ENCODE measurements at places on chromosomes 6 and 20.

DNA sequence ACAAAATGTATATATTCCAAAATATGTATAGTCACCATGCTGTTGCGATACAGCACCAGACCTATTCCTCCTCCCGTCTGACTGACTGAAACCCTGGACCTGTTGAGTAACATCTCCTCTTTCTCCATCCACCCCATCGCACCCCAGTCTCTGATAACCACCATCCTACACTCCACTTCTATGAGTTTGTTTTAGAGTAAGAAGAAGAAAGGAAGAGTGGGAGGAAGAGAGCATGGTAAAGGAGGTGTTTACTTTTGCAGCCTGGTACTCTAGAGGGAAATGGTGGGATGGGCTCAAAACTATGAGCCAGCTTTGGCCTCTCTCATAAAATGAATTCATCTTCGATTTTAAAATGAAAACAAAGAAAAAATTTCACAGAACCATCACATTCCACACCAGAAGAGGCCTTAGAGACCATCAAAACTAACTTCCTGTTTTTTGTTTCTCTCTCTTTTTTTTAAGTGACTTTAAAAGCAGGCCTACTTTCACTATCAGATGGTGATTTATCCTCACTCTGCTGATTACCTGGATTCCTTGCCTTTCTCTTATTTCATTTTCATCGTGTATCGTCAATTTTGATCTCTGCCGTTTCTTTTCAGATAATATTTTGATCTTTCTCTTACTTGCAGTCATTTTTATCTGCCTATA, 16.8 kb upstream of the FUCA2 start:
- peaks cover 6% of the 10 kb centered on the region for H3K4me1 ChIP-seq
- peak overlapping the region; percentile 18 for H3K27ac ChIP-seq
- no peak for DNase-seq
- no peak overlapping the region for H3K4me3 ChIP-seq
- no peaks in the 10 kb centered on the region for H3K36me3 ChIP-seq

DNA sequence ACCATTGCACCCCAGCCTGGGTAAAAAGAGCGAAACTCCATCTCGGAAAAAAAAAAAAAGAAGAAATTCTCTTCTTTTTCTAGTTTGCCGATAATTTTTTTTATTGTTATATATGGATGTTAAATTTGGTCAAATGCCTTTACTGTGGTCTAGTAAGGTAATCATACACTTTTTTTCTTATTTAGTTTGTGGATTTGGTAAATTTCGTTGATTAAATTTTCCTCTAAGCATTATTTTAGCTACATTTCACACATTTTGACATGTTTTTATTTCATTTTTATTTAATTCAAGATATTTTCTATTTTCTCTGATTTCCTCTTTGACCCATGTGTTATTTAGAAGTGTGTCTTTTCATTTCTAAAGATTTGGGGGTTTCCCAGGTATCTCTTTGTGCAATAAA, 18.0 kb upstream of the ELOVL2 start:
- H3K4me3 ChIP-seq = no peak overlapping the region
- no peak overlapping the region for H3K27ac ChIP-seq
- no peak for DNase-seq
- H3K4me1 ChIP-seq = no peaks in the 10 kb centered on the region
- no peaks in the 10 kb centered on the region for H3K36me3 ChIP-seq
- peaks cover 17% of the 10 kb centered on the region for H3K27me3 ChIP-seq

GRCh38 chr6:65116326-65116725, 590.7 kb downstream of the EYS start:
- DNase-seq = no peak
- no peak overlapping the region for H3K27ac ChIP-seq
- H3K4me1 ChIP-seq = no peaks in the 10 kb centered on the region
- no peak overlapping the region for H3K4me3 ChIP-seq
- H3K27me3 ChIP-seq = no peaks in the 10 kb centered on the region

GRCh38 chr6:37565267-37566110, 65.8 kb upstream of the CCDC167 start:
- peaks cover 34% of the 10 kb centered on the region for H3K27me3 ChIP-seq
- no peak overlapping the region for H3K27ac ChIP-seq
- no peak for DNase-seq
- H3K4me1 ChIP-seq = peaks cover 8% of the 10 kb centered on the region
- peak overlapping the region; percentile 8 for H3K4me3 ChIP-seq

DNA sequence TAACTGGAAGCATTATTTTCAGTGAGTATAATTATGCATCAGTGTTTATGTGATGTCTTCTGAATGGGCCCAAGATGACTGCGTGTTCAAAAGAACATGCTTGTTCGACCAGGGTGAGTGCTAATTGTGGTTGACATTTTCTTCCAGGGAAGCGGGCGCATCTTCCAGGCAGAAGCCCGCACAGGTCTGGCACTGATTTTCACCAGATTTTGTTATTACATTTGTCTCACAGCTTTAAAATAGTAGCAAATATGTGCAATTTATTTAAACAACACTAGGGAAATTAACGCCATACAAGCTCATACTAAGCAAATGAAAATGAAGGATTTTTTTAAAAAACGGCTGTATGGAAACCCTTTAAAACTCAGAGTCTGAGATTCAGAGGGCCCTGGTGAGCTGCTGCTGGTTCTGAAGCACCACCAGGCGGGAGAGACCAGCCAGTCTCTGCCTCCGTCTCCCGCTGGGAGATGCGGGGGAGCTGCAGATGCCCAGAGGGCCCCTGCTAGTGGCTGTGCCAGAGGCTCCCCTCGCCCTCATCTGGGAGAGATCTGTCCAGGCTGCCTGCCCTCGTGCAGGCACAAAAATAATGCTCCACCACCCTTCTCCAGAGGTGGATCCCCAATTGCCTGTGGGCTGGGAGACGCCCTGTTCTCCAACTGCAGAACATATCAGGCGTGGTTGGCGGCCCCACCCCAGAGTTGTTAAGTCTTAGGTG, 297.0 kb downstream of the TAF4 start:
- no peaks in the 10 kb centered on the region for H3K36me3 ChIP-seq
- no peaks in the 10 kb centered on the region for H3K4me1 ChIP-seq
- no peaks in the 10 kb centered on the region for H3K27me3 ChIP-seq
- no peak for DNase-seq
- H3K27ac ChIP-seq = no peak overlapping the region
- H3K4me3 ChIP-seq = no peak overlapping the region

DNA sequence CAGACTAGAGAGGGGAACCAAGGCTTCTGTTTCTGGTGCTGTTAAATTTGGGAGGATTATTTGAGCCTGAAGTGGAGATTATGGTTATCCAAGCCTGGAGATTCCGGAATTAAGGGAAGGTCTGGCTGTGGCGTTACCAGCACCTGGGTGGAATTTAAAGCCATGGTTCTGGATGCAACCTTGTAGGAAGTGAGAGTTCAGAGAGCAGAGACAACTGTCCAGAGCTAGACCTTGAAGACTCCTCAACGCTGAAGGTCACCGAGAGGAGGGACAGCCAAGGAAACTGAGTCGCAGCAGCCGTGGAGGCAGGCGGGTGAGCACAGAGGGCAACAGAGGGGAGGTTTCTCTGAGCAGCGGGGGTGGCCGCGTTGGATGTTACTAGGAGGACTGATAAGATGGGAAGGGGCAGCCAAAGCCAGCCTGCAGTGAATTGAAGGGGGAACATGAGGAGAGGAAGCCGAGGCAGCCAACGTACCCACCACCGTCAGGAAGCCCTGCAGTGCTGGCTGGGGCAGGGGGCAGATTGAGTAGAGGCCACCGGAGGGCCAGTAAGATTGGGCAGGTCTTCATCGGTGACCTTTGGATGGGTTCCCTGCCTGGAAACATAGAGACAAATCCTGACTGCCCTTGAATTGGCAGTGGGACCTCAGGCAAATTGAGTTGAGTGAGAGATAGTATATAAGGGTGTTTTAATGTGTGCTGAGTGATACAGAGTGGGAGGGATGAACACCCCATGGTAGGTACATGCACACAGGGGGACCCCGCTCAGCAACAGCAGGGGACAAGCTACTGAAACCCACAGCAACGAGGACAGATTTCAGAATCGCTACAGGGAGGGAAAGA, 90.3 kb downstream of the SNX5 start:
- no peak overlapping the region for H3K27ac ChIP-seq
- no peak for DNase-seq
- peaks cover 15% of the 10 kb centered on the region for H3K27me3 ChIP-seq

DNA sequence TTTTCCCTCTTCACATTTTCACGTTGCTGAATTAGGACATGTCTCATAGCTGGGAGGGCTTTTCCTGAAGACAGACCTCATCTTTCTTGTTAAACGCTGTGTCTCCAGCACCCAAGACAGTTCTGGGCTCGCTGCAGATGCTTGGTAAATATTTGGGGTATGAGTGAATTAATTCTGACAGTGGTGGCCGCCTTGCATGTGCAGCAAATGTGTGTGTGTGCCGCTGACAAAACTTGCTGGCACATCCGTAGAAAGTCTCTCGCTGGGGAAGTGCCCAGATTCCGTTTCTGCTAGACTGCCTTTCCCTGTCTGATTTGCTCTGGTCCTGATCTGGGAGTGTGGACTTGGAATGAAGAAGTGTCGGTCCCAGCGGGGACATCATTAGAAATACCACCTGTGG, 48.2 kb upstream of the ZNFX1 start:
- no peak overlapping the region for H3K4me3 ChIP-seq
- H3K4me1 ChIP-seq = peaks cover 22% of the 10 kb centered on the region
- DNase-seq = no peak
- peaks cover 16% of the 10 kb centered on the region for H3K27me3 ChIP-seq
- no peak overlapping the region for H3K27ac ChIP-seq

DNA sequence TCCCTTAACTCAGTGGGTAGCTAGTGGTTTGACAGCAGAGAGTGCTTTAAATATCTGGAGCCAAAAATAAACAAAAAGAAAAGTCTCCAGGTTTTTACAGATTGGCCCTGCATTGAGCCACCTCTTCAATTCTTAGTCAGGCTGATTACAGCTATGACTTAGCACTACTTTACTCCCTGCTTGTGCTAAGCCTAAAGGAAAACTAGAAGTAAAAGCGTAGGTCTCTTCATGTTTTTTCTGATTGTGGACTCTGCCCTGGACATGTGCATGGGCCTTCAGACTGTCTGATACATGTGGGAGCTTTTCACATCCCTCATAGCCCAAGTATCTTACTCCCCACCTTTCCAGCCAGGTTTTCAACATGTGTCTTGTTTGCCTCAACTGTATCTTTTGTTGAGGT, 33.3 kb downstream of the KPNA5 start:
- DNase-seq = no peak
- no peak overlapping the region for H3K27ac ChIP-seq
- H3K4me3 ChIP-seq = no peak overlapping the region
- peaks cover 15% of the 10 kb centered on the region for H3K4me1 ChIP-seq

DNA sequence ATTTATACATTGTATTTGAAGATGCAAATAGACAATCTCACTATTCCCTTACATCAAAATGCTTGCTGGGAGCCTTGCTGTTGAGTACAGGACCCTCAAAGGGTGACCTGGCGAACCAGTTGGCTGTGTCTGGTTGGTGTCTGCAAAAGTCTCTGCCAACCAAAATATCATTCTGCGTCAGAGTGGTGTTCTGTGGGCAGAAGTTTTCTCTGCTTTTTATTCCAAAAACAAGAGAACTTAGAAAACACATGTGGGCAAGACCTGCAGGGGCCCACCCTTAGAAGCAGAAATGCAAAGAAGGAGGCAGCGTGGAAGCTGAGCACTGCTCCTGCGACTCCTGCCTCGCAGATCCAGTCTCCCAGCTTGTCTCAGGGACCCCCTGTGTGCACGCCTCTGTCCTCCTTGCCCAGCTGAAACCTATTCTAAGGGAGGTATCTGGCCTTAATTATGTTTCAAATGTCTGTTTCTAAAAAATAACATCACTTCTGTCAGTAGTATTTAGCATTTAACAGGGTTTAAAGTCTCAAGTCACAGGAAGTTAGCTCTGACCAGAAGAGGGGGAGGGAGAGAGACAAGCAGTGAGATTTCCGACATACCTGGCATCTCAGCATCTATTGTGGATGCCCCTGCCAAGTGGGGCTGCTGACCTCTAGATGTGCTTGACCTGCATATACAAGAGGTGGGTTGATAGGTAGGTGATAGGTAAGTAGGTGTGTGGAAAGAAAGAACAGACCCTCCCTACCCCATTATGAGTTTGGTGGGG, 101.3 kb downstream of the SASH1 start:
- no peak overlapping the region for H3K27ac ChIP-seq
- no peaks in the 10 kb centered on the region for H3K36me3 ChIP-seq
- H3K4me1 ChIP-seq = no peaks in the 10 kb centered on the region
- peaks cover 36% of the 10 kb centered on the region for H3K27me3 ChIP-seq

DNA sequence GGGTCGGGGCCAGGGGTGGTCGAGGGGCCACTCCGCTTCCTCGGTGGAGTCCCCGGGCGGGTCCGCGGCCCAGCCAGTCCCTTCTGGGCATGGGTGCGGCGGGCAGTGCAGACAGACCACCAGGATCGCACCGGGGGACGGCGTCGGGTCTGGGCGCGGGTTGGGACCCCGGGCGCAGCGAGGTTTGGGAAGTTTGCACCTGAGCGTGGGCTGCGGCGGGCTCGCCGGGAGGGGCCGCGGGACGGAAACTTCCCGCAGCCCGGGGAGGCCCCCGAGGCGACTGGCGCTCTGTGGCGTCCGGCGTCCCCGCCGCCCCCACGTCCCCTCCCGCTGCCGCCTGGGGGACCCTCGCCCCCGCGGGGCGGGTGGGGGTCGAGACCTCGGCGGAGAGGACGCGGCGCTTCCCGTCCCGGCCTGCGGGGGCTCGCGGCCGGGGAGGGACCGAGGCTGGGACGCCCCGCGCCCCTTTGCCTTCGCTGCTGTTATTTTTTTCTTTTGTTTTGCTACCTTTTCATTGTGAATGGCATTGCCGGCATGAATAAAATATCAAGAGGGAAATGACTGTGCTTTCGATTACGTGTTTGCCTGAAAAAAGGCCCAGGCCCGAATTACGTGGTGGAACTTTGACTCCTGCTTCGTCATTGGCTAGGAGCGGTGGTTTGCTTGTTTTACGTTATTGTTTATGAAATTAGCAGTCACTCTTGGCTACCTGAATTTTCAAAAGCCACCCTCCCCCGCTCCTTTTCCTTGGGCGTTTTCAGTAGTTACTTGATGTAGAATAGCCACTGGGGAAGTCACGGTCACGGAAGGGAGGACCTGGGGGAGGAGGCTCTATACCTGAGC, 703 bp downstream of the SNX9 start:
- H3K27me3 ChIP-seq = peaks cover 37% of the 10 kb centered on the region
- peak; percentile 65 for DNase-seq
- H3K27ac ChIP-seq = peak overlapping the region; percentile 80
- no peaks in the 10 kb centered on the region for H3K36me3 ChIP-seq
- peak overlapping the region; percentile 96 for H3K4me3 ChIP-seq
- H3K4me1 ChIP-seq = peaks cover 9% of the 10 kb centered on the region

DNA sequence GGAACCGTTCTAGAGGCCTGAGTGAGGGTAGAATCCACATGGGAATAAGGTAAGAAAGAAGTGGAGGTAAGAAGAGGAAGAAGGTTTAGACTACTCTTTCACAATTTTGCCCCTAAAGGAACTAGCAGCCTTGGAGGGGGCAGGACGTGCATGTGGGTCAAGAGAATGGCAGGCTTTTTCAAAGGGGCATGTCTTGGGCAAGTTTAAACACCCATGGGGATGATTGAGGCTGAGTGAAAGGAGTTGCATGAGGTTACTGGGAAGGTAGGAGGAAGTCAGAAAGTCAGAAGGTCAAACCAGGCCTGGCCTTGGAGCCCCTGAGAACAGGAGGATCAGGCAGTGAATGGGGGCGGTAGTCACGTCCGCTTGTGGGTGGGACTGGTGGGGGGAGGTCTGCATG, 10.2 kb downstream of the ADA start:
- no peak for DNase-seq
- H3K4me3 ChIP-seq = peak overlapping the region; percentile 72
- peaks cover 62% of the 10 kb centered on the region for H3K4me1 ChIP-seq
- H3K27me3 ChIP-seq = no peaks in the 10 kb centered on the region
- peaks cover 6% of the 10 kb centered on the region for H3K36me3 ChIP-seq

GRCh38 chr6:73062130-73062529, 163.2 kb downstream of the KHDC1L start:
- H3K27ac ChIP-seq = no peak overlapping the region
- no peak overlapping the region for H3K4me3 ChIP-seq
- no peaks in the 10 kb centered on the region for H3K36me3 ChIP-seq

- H3K36me3 ChIP-seq = no peaks in the 10 kb centered on the region
- peaks cover 56% of the 10 kb centered on the region for H3K27me3 ChIP-seq
- DNase-seq = no peak
- H3K4me1 ChIP-seq = peaks cover 1% of the 10 kb centered on the region
These were observed 5.7 kb downstream of the MAFB start for GRCh38 chr20:40683221-40683893.
